ENCODE measurements at places on chromosomes 13 and 19.

DNA sequence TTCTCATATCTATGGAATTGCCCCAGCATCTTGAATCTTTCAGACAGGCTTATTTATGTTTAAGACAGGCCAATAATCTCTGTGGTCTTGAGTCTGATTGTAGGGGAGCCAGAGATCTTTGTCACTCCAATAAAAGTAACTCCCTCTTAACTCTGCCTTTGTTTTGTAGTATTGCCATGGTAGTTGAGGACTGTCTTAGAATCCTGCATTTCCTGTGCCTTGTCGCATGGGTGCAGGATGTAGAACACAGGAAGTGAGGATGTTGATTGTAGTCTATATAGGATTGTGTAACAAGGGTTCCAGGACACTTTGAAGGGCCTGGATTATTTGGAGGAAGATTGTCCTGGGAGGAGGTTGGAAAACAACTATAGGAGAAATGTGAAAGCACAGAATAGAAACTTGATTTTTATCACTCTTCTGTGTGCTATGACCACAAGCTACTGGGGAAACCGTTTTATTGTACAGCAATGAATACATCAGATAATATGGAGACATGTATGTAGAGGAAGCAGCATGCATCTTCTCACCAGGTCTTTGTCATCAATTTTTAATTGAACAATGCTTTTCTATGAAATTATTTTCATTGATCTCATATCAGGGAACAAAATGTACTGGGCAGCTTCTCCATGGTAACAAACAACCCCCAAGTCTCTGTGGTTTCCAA lies 411.7 kb downstream of the FGF9 start:
- DNase-seq, result no peak

DNA sequence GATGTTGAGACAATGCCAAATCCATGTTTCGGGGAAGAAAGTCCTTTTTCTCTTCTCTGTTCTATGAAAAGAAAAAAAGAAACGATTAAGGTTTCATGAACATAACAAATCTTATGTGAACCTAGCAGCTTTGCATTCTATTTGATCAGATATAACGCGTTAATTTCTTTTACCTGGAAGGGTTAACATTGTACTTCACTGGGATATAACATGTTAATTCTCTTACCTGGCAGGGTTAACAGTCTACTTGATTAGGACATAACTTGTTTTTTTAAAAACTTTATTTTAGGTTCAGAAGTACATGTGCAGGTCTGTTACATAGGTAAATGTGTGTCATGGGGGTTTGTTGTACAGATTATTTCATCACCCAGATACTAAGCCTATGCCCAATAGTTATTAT lies 68.8 kb downstream of the CPAMD8 start:
- DNase-seq, result no peak

DNA sequence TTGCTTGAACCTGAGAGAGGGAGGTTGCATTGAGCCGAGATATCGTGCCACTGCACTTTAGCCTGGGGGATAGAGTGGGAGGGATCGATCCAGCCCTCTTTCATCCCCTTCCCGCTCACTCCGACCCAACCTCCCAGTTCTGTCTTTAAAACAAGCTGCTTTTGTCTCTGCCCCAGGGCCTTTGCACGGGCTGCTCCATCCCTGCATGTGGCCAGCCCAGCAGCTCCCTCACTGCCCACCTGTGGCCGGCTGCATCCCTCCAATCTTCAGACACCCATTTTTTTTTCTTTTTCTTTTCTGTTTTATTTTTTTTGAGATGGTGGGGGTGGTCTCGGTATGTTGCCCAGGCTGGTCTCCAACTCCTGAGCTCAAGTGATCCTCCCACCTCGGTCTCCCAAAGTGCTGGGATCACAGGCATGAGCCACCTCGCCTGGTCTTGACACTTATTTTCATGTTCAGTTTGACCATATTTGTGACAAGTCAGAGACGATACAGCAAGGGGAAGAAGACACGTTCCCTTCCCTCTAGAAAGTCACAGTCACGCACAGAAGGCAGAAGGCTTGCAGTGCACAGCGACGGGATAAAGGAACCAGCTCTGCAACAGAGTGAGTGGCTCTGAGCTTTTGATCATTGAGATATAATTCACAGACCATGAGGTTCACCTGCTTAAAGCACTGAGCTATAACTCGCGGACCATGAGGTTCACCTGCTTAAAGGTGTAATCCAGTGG lies 31.8 kb downstream of the EFNA2 start:
- no peak for DNase-seq

DNA sequence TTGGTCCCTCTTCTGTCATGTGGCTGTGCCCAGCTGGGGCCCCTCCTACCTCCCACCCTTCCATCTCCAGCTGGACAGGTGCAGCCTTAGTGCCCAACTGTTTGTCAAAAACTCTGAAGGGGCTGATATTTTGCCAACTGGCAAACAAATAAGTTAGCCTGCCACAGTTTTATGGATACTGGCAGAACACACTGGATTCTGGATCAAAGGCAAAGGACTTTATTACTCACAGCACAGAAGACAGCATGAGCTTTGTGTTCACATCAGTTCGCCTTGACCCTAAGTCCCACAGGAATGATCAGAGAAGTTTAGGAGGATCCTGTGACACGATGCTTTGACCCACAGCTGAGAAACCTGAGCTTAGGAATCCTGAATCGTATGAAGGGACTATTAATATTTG lies 16.4 kb downstream of the KLK2 start:
- DNase-seq, result no peak

- DNase-seq, result no peak
Measured at GRCh38 chr13:44437356-44438233, 64.0 kb downstream of the SERP2 start.

DNA sequence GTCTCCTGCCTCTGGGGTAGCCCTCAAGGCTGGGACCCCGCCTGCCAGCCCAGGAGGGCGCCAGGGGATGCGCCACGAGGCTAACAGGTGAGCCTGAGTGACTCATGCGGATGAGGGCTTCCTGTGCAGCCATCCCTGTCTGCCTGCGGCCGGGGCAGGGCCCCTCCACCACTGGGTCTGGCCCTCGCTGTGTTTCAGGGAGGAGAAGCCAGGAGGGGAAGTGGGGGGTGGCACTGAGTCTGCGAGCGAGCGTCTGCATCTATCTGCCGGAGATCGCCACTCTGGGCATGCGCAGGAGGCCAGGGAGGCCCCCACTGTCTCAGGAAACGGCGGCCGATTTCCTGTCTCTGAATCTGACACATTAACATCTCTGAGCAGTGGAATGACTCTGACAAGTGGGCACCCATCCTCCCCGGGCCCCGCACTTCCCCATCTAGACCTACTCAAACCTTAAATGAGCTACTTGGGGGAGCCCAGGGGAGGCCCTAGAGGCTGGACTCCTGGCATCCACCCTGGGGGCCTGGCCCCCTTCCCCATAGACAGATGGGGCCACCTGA lies 19.7 kb downstream of the RFX1 start:
- peak; percentile 96 for DNase-seq

DNA sequence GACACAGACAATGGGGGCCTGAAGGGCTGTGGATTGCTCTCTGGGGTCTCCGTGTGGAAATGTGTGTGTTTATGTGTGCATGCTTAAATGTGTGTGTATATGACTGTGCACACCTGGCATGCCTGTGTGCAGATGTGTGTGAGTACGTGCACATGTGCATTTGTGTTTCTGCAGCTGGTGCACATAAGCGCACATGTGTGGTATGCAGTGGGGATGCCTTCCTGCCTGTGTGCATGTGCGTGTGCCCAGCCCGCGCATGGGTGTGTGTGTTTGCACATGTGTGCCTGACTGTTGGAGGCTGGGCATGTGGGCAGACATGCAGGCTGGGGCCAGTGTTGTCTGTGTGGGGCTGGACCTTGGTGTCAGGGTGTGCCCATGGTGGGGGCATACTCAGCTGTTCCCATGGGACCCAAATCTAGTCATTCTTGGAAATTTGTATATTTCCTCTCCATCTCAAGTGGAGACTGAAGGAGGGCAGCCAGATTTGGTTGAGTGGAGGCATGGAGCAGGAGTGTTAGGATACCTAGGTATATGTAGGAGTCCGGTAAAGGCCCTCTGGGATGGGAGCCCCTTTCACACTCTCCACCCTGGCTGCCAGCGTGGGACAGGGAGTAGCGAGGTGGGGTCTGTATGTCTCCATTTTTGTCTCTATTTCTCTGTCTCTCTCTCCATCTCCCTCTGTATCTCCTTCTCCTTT lies 49.9 kb downstream of the CELF5 start:
- no peak for DNase-seq

DNA sequence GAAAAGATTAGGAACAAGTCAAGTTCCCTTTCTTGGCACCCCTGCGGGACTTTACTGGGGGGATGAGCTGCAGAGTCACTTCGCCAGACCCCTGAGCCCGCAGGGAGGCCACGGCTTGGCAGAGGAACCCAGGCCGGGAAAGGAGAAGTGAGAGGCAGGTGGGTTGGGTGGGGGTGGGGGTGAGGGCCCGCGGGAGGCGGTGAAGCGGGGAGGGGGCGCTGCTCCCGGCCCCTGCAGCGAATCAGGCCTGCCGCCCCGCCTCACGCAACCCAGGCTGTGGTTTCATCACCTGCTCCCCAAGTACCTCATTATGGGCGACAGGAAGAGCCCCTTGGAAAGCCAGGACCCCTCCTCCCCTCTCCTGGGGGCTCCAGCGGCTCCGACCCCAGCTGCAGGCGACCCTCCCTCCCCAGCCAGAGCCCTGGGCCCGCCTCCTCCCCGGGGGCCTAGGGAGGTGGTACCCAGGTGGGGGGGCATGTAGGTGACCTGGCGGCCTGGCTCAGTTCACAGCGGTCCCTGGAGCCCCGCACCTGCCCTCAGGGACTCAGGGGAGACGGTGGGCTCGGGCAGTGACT lies 9.5 kb downstream of the MEF2B start:
- DNase-seq, result no peak

DNA sequence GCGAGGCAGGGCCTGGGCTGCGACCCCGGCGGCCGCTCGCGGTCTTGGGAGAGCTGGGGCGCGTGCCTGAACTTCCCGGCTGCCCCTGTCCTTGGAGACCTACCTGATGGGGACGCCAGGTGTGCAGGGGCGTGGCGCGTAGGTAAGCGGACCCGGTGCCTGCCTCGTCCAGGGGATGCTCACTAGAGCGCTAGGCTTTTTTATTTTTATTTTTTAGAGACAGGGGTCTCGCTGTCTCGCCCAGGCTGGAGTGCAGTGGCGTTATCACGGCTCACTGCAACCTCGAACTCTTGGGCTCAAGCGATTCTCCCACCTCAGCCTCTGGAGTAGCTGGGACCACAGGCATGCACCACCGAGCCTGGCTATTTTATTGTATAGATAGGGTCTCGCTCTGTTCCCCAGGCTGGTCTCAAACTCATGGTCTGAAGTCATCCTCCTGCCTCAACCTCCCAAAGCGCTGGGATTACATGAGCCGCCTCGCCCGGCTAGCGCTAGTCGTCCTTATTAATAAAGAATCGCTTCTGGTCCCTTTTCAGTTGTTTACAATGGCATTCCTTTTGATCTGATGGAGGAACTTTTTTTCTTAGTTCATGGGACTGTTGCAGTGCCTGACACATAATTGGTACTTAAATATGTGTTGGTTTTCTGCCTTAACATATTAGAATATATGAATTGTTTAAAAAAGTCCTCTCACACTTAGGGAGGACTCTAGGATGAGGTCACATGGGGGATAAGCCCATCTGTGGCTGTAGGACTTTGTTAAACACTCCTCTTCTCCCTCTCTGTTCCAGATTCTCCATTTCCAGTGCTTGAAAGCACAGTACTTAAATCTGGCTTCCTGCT lies 812 bp downstream of the DPY19L3 start:
- no peak for DNase-seq

All from right cardiac atrium (tissue), 5 donors.